ENCODE measurements at places on chromosomes 16 and 17.

GRCh38 chr17:76500747-76501017 is 541 bp downstream of the RHBDF2 start:
- DNase-seq, result no peak

DNA sequence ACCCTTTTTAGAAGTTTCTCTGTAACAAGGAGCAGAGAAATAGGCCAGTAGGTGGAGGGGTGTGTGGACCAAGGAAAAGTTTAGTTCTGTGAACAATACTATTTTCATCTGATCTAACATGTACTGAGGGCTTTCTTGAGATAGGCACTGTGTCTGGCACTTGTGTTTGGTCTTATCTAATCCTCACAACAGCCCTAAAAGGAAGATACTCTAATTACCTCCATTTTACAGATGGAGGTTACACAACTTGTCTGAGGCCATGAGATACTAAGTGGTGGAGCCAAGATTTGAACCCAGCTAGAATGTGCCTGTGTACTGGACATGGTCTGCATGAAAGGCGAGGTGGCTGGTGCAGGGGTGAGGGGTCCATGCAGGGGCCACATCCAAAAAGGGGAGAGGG is 4.5 kb downstream of the TNFSF12 start:
- no peak for DNase-seq

GRCh38 chr16:58259995-58260394 is 34.8 kb downstream of the PRSS54 start:
- no peak for DNase-seq

DNA sequence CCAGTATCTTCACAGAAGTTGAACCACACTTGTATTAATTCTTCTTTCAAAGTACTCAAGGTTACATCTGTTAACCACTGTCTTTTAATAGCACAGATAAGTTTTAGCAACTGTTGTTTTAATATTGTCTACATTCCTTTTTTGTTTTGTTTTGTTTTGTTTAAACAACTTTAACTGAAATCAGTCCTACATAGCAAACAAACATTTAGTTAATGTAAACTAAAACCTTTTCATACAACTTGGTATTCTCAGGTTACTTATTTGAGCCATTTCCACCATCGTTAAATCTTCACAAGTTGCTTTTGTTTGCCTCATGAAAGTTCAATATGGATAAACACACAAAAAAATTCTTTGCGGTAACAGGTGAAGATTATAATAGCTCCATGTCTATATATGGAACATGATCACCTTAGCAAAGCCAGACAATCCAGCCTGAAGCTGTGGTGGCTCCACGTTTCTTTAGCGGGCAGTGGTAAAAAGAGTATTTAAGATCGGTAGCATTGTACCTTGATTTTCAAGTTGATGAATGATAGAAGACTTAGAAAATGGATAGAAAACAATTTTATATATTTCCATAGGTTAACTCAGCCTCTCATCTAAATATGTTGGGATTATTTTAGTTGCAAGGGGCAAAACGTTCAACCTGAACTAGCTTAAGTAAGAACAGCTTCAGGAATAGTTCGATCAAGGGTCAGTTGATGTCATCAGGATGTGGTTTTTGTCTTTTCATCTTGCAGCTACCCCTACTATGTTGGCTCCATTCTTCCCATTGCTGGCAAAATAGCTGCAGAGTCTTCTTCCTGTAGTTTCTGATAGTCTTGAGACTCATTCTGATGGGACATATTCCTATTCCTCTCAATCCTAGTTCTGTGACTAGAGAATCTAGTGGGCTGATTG is 182.8 kb downstream of the FTO start:
- DNase-seq, result no peak
